ENCODE measurements at places on chromosomes 7 and 10.

GRCh38 chr7:115722302-115722977 is 308.1 kb downstream of the TFEC start:
- no peak for DNase-seq

GRCh38 chr7:151409667-151410404 is at the start of gene WDR86:
Gene WDR86, minus strand, starts transcription at chr7:151410038. Its CDS starts 449 bp downstream, at chr7:151409589.
- DNase-seq, result peak; percentile 82

DNA sequence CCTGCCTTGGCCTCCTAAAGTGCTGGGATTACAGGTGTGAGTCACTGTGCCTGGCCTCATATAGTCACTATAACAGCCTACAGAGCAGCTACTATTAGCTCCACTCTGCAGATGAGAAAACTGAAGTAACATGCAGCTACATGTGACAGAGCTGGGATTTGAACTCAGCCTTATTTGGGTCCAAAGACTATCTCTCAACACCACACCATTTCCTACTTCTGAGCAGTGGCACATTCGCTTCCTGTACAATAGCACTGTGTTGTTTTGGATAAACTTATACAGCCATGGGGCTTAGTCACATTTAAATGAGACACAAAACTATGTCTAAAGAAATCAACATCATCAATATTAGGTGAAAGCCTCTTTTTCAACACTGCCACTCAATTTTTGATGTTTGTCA is 69.8 kb upstream of the DNAJB12 start:
- no peak for DNase-seq

DNA sequence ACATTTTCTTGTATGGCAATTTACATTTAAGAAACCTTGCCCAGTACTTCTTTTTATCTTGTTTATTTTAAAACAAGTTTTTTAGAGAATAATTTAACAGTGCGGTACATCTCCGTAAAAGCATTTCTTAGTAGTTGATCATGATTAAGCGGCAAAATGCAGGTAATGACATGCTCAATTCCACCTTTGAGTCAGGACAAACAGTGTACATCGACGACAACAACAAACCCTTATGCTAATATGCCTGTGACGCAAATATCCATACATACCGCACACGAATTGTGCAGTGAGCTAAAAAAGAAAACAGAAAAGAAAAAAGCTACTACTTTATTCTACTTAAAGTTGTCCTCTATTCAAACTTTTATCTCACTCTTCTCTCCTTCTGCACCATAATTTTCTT is 1.9 kb downstream of the MAGI2 start:
- DNase-seq, result no peak

DNA sequence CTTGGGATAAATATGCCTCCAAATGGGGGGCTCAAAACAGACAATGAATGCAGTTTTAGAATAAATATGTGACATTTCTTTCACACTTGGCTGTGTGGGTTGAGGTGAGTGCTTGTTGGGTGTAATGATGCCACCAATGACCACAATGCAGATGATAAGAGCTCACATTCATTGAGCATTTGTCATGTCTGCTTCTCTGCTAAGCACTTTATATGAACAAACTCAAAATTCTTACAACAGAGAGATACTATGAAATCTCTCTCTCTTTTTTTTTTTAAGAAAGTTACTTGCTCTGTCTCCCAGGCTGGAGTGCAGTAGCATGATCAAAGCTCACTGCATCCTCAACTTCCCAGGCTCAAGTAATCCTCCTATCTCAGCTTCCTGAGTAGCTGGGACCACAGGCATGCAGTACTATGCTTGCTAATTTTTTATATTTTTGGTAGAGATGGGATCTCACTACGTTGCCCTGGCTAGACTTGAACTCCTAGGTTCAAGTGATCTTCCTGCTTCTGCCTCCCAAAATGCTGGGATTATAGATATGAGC is 185.4 kb downstream of the JCAD start:
- no peak for DNase-seq

DNA sequence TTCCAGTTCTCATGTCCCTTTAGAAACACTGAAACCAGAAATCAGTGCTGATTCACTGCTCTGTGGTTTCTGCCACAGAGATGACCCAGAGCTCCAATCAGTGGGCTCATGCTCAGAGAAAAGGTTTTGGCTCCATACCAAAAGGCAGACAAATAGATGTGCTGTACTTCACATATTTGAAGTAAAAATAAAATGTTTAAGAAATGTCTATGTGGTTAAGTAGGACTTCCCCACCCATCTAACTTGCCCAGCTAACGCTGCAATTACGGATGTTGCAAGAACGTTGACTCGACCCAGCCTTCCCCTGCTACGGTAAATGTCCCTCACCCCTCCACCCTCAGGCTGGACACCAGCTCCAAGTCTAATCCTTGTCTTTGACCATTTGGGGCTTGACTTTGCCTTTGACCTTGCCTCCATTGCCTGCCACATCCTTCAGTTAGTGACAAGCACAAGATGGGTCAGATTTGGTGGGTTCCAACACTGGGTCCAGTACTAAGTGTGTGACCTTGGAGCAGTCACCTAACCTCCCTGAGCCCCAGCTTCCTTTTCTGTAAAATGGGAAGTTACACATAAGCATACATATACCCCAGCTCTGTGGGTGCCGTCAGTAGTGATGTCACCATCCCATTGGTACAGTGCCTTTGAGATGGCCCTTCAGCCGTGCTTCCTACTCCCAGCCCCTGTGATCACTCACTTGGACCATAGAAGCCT is 95.8 kb downstream of the CHST15 start:
- DNase-seq, result no peak

GRCh38 chr7:155645662-155646061 is 1.2 kb downstream of the RBM33 start:
- DNase-seq, result no peak

DNA sequence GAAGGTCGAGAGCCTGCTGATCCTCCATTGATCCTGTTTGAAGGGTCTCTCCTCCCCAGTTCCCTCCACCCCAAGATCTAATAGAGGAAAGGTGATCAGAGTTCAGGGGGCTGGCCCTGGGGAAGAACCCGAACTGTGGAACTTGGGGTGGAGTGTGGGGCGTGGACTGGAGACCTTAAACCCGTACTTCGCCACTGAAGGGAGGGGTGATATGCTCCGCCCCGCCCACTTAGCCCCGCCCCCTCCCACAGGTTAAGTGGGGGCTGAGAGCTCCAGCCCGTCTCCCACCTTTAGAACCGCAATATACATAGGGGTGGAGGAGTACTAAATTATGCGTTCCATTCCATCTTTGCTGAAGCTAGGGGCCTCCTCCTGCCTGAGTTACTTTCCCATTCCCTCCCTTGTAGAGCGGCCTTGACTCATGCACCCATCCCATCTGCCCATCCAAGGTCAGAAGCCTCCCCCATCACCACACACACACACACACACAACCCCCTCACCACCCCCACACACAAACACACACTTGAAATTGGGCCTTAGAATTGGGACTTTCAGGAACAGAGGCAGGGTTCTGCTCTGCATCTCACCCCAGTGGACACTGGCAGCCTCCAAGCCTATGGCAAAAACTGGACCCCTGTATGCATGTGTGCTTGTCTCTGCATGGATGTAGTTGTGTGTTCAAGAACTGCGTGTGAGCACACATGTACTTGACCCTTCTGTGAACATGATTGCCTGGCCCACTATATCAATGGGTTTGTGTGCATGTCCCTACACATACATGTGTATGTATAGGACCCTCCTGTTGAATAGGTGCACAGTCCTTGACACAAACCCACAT is 991 bp downstream of the SEMA4G start:
- DNase-seq, result peak; percentile 78

DNA sequence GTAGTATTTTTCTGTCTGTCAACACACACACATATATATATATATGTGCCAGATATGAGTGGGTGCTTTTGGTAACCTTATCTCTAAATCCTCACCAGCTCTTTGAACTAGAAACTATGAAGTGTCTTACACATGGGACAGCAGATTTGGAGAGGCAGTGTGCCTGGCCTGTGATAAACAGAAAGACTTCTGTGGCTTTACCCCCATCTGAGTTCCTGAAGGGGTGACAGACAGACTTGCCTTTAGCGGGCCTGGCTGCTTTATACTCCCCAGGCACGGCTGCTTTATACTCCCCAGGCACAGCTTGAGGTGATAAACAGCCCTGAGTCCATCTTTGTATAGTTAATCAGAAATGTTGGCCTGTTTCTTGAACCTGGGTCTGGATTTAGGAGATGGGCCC is 5.6 kb downstream of the BAG3 start:
- no peak for DNase-seq

DNA sequence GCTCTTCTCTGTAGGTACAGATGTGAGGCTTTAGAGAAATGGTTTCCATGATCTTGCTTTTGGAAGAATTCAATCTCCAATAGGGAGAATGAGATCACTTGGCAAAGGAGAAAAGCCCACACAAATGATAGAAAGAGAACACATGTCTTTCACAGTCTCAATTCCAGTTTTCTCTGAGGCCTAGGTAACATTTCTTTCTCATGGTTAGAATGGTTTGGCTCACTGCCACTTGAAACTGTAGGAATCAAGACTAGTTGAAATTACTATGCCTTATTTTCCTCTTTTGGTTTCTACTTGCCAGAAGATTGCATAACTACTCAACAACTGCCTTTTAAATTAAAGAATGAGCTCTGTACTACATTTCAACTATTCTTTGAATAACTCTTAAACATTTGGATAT is 276.5 kb upstream of the TEX47 start:
- no peak for DNase-seq

DNA sequence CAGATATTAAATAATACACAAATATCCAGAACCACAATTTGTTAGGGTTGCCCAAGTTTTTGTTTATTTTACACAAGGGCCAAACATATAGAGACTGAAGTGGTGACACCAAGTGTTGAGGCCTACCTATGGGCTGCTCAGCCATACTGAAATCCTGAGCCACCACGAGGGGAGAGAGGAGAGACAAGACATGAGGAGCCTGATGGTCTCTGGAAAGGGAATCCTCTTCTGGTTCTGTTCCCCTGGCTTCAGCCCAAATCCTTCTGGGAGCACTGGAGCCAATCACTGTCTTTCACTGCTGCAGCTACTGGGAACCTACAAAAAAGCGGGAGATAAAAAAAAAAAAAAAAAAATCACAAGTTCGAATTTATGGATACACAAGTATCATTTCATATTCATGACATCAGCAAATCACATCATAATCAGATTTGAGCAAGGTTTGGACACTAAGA is 1.9 kb downstream of the SKIDA1 start:
- no peak for DNase-seq

DNA sequence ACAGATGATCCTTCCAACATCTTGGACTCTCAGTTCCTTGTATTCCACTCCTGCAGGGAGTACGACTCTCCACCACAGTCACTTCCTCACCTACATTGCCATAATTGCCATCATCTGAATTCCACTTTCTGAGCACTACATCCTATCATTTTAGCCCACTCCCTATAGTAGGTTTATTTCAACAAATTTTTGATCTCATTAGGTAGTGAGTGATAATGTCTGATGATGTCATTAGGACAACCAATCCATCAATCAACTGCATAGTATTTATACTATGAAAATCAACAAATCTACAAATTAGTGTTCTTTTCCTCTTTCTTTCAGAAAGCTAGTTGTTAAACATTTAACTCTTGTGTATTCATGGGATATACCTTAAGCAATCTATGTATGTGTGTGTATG is 13.7 kb upstream of the TRA2A start:
- DNase-seq, result no peak

Measured in iPS-NIHi11 (cell line).